ENCODE measurements at places on chromosomes 2 and 18.

DNA sequence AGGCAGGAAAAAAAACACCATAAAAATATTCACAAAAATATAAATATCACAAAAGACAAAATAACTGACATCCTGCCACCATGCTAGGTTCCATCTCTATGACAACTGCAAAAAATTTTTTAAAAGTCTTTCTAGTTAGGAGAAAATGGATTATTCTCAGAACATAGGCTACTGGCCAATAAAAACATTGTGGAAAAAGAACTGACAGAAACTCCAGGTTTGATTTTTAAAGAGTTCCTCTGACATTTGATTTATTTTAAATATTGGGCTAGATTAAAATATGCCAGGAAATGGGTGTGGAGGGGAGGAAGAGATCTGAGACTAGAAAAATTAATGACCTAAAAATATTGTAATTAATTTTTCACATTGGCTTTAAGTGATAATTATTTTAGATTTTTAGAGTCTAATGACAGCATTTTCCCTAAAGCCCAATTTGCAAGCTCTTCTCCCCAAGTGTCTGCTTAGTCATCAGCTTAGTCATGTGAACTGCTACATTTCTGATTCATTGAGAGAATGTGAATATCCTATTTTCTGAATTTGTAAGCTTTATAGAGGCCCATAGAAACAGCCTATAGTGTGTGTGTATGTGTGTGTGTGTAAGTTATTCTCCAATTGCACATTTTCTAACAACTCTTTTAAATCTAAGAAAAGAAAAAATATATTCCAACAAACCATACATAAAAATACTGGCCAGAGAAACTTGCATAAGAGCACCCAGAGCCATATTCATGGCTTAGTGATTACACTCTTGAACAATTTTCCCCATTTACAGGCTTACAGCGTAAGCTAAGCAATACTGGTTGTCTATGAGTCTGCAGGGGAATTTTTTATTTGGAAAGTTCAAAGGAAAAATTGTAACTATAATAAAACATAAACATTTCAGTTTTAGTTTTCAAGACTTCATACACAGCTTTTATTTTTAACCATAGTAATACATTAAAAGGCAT, 48.4 kb downstream of the TMEFF2 start:
- no peak for DNase-seq

- no peak for DNase-seq
Observed at GRCh38 chr18:32360682-32361345, 109.9 kb downstream of the GAREM1 start.

DNA sequence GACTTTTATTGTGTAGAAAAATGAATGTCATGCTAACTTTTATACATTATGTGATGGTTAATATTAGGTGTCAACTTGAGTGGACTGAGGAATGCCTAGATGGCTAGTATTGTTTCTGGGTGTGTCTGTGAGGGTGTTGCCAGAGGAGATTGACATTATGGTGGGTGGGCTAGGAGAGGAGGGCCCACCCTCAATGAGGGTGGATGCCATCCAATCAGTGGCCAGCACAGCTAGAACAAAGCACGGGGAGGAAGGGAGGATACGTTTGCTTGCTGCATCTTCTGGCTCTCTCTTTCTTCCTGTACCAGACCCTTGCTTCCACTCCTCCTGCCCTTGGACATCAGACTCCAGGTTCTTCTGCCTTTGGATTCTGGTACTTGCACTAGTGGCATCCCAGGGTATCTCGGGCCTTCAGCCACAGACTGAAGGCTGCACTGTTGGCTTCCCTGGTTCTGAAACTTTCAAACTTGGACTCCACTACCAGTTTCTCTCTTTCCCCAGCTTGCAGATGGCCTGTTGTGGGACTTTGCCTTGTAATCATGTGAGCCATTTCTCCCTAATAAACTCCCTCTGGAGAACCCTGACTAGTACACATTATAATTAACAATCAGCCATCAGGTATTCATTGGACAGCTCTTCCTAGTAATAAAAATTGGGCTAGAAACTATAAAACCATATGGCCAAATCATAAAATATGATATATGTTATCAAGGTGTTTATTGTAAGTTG, 31.7 kb upstream of the ZCCHC2 start:
- DNase-seq: no peak

GRCh38 chr2:179057737-179058136, 7.8 kb upstream of the CCDC141 start:
- no peak for DNase-seq

DNA sequence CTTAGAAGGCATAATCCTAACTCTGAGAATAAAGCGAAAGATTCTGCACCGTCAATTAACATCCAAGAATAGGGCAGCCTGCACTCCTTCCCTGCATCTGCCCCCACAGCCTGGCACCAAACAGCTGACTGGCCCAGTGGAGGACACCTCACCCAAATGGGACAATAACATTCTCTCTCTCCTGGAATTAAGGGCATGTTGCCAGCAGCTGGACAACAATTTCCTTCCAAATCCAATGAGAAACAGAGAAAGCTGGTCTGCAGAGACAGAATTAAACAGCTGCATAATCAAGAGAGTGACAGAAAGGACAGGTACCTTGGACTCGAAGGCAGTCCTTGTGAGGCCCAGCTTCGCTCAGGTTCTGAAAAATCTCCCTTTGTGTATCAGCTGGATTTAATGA, 15.0 kb downstream of the COX7A2L start:
- DNase-seq: no peak

DNA sequence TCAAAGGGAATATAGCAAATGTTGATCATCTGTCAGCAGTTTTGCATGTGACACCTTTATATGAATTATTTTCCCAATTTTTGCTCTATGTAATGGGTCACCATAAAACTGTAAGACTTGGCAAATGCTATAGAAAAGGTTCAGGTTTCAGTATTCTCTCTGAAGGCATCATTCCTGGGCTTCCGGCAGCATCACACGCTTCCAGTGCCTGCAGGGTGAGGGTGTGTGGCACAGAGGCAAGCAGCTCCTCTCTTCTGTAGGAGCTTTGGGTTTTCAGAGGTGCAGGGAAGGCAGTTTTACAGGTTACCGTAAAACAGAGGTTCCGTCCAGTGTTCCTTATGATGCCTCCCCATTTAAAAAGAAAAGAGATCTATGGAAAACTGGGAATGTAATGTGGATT, 18.8 kb downstream of the COA5 start:
- no peak for DNase-seq

- no peak for DNase-seq
Observed at GRCh38 chr2:225735844-225736243, 336.3 kb downstream of the NYAP2 start.

- DNase-seq: no peak
Observed at GRCh38 chr2:131132729-131133128, 27.6 kb downstream of the PLEKHB2 start.

GRCh38 chr2:216956820-216957493, 97.1 kb upstream of the TNP1 start:
- DNase-seq: no peak
